ENCODE measurements at places on chromosomes 1 and 21.

DNA sequence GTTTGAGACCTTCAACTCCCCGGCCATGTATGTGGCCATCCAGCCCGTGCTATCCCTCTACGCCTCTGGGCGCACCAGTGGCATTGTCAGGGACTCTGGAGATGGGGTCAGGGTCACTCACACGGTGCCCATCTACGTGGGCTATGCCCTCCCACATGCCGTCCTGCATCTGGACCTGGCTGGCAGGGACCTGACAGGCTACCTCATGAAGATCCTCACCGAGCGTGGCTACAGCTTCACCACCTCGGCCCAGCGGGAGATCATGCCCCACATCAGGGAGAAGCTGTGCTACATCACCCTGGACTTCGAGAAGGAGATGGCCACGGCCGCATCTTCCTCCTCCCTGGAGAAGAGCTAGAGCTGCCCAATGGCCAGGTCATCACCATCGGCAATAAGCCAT lies 36.5 kb upstream of the ZP4 start:
- no peak for DNase-seq

DNA sequence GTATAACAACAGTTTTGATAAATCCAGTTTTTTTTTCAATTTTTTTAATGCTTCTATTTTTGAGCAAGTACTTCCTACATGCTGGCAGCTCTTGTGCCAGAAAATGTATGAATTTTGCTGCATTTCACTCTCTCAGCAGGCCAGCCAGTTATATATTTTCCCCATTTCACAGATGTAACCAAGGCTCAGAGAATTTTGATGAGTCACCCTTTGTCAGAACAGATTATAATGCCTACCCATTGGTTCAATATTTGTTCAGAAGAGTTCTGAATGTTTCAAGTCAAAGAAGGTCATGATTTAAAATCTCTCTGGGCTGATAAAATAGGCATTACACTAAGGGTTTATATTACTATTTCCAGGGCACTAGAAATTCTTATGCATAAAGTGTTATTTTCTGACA lies 452.2 kb downstream of the RWDD3 start:
- no peak for DNase-seq

- no peak for DNase-seq
These were observed 117.6 kb downstream of the KCNN3 start for GRCh38 chr1:154752273-154753030.

DNA sequence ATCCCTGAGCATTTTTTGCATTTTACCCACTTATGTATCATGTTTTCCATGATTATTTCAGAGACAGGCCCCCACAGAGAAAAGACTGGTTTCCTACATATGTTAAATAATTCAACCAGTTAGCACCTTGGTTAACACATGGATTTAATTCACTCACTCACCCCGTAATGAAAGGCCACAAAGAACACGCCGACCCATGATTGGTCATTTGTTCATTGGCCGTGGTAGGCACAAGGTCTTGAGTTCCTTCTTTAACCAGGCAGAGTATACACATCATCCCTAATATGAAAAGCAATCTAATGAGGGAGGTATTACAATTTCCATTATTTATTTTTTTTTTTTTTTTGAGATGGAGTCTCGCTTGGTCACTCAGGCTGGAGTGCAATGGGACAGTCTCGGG lies 50.6 kb downstream of the RPS6KA1 start:
- no peak for DNase-seq

GRCh38 chr1:93976711-93977597 lies 67.7 kb upstream of the GCLM start:
- DNase-seq, result no peak

GRCh38 chr1:65729259-65729658 lies 63.4 kb upstream of the PDE4B start:
- DNase-seq, result no peak

DNA sequence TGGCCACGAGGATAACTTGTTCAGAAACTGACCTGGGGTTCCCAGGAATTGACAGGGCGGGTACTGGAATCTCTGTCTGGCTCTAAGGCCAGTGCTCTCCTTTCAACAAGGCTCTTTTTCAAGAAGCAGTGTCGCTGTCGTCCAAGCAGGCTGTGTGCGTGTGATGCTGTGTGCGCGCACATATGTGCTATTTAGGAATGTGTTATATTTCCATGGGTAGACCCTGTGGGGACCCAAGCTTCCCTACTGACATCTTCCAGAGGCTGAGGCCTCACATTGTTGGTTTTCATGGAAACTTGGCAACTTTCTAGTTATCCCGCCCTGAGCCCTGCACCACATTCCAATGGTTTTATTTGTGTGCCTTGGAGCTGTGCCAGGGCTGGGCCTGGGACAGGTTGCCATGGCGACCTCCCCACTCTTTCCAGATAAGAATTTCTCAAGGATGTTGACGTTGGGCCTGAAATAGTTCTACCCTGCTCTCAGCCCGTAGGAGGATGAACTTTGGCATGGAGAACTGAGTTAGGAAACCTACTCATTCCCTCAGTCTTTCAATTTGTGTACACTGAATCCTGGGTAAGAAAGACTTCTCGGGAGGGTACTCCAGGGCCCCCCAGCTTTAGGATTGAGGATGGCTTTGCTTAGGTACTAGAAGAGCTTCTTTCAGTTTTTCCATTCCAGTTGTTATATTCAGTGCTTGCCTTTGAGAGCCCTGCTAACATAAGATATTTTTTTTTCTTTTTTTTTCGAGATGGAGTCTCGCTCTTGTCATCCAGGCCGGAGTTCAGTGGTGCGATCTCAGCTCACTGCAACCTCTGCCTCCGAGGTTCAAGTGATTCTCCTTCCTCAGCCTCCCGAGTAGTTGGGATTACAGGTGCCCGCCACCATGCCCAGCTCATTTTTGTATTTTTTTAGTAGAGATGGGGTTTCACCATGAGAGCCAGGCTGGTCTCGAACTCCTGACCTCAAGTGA lies 38.8 kb upstream of the SRSF10 start:
- DNase-seq, result peak; percentile 5

DNA sequence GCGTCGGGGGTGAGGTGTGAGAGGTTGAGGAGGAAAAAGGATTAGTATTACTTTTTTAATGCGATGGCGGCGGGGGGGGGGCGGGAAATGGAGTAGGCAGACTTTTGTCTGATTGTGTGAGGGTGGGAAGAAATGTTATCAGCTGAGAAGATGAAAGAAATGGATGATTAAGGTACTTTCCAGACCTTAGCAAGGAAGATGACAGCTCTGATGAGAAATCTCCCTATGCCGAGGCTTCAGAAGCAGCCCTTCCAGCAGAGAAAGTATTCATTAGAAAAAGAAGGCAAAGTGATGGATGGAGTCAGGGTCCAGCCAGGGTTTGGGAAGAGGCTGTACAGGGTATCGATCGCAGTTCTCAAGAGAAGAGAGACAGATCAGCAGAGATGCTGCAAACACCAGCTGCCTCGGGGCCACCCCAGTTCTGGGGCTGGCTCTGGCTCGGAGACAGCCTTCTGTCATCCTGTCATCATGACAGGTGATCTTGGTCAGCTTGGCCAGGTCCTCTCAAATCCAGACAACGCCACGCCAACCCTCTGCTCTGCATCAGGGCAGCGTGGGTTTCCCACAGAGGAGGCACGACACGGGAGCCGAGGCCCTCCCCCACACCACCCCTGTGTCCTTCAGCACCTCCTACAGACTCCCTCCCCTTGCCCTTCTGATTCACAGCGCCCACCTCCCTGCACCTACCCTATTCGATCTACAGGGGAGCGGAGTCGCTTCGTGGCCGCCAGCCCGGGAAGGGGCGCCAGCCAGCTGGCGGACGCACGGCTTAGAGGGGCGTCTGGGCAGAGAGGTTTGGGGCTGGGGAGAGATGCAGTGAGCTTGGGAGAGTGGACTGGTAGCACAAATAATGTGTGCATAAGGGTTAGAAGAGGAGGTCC lies 674 bp upstream of the ATXN7L2 start:
- DNase-seq, result peak; percentile 53

DNA sequence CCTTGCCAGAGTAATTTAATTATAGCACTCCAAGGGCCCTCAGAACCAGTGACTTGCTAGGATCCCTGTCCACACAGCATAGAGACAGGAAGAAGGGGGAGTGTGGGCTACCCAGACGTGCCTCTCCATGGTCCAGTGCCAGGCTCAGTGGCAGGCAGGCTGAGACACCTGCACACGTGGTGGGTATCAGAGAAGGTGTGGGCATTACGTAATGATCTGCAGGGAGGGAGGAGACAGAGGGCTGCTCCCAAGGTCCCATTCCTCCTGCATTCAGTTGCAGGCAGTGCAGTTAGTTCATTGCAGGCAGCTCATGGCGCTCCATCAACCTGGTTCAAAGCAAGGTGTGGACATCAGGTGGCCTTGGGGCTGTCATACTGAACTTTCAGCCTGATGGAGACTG lies 49.9 kb downstream of the C8B start:
- no peak for DNase-seq

GRCh38 chr21:15063814-15064575 lies 805 bp downstream of the NRIP1 start:
- DNase-seq, result no peak

DNA sequence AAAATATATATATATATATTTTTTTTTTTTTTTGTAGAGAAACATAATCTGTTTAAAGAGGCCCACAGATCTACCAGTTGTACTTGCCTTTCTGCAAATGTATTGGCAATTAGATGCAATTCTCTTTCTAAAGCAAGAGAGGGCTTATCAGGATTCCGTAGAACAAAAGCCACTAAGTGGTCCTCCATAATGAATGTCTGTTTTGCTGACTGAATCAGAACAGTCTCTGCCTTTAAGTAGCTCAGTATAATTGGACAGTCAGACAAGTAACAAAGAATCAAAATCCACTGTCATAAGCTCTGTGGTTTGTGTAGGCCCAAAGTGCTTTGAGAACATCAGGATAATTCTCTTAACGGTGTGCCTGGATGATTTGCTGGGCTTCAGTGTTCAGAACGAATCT lies 17.3 kb downstream of the SARS1 start:
- no peak for DNase-seq

DNA sequence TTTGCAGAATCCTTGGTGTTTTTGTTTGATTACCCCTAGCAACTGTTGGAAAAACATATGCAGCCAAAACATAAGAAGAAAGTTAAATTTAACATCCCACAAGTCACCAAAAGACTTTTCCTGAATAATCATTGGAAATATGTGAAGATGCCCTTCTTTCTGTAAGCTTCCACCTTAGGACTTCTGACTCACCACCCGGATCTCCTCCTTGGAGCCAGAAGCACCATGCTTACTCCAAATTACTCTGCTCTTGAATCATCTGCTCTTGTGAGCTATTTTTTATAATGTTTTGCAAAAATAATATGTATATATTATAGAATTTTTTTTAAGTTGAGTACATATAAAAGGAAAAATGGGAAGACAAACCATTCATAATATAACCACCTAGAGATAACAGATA lies 391.7 kb downstream of the KCTD3 start:
- no peak for DNase-seq

DNA sequence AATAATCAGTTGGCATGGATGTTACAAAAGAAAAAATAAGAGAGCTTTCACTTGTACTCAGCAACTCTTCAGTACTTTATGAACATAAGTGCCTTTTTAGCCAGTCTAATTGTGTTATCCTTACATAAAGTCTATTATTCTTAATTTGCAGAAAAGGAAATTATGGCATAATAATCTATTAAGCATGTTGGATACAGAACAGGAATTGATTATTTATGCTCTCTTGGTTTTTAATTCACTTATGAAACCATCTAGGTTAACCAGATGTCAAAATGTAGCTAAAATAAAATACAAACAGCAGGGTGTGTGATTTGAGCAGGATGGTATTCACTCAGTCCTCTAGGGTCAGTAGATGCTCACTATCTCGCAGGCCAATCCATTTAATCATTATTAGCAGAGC lies 79.7 kb downstream of the PLPPR5 start:
- no peak for DNase-seq

GRCh38 chr1:12141163-12141850 lies 25.5 kb upstream of the TNFRSF1B start:
- DNase-seq, result no peak

DNA sequence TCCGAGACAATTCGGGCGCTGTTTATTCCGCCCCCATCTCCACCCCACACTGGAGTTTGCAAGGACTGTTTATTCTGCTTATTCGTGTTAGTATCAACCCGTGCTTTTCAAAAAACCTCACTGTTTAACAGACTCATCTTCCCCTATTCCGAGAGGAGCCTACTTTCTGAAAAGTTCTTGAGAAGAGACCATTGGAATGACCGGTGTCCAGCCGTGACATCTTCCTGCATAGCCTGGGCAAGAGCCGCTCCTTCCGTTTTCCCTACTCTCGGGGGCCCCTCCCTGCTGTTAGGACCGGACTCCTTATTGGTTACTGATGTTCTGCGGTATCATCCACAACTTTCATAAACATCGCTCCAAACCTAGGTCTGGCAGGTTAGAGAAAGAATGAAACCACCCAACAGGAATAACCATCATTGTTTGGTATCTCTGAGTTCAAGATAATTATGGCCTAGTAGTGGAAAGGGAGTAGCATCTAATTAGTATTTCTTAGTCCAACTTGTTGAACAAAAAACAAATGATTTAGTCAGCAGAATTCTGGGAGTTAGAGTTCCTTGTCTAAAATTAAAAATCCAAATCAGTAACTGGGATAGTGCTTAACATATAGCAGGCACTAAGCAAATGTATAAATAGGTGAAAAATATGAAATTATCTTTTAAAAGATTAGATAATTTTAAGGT lies 837 bp downstream of the STXBP3 start:
- peak; percentile 73 for DNase-seq

- DNase-seq, result no peak
These were observed 145.8 kb upstream of the ERRFI1 start for GRCh38 chr1:8171751-8172464.

GRCh38 chr1:48701445-48701844 lies 75.2 kb downstream of the BEND5 start:
- DNase-seq, result no peak

GRCh38 chr1:84581648-84582047 lies 7.4 kb upstream of the CTBS start:
- no peak for DNase-seq

GRCh38 chr1:11028018-11028417 lies 15.6 kb downstream of the TARDBP start:
- no peak for DNase-seq

DNA sequence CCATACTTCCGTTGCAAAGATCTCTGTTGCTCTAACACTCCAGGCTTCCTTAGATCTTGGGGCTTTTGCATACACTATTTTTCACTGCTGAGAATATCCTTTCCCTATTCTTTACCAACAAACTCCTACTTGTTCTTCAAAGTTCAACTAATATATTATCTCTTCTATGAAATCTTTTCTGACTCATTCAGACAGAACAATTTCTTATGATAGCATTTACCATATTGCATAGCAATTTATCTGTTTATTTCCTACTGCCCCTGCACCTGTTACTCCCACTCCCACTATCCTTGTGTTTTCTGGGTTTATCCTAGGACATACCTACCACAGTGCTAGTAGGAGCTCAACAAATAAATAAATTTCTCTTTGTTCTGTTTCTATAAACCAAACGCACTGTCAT lies 11.0 kb downstream of the GADD45A start:
- no peak for DNase-seq

DNA sequence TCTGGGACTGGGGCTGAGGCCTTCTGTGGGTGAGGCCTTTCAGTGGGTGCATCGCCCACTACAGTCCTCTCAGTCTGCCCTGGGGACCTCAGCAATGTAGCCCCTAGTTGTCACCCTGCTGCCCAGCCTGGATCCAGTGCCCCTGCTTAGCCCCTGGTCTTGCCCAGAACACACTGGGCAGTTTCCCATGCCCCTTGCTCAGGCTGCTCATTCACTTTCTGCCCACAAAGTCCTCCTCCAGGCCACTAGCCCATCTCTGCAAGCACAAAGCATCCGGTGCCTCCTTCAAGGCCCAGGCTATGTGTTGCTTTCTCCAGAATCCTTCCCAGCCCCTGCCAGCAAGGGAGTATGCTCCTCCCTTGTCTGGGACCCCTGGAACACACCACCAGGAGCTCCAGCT lies 5.4 kb upstream of the ADORA1 start:
- DNase-seq, result no peak

GRCh38 chr1:233440951-233441401 lies 113.5 kb downstream of the MAP3K21 start:
- DNase-seq, result peak; percentile 50
